ENCODE measurements at places on chromosomes 6 and 20.

DNA sequence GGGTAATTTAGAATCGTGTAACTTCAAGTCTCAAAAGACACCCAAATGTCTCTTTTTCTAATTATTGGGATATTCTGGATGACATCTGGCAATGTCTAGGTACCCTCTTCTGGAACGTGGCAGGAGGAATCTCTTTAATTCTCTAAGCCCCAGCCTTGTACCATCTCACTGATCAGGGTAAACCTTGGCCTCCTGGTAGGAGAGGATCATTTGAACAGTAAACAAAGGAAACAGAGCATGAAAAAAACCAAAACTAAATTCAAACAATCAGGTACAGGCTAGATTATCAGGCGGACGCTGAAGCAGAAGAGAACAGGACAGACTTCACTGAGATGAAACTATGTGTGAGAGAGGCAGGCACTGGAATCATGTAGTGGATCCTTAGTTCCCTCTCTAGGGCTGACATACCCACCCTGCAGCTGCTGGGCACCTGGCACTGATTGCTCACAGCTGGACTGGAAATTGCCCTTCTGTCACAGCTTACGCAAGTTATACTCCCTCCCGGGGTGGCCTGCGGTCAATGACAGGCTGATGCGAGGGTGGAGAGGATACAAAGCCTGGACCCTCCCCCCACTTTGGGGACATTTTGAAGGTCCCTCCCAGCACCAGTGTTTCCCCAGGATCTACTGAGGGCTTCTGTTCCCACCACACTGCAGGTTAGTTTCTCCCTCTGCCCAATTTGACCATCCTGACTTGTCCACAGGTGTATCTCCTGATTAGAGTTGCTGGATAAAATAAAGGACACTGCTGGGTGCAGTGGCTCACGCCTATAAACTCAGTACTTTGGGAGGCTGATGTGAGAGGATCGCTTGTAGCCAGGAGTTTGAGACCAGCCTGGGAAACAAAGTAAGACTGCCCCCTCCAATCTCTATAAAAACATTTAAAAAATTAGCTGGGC is 20.6 kb upstream of the ZBTB24 start:
- no peak for DNase-seq

- no peak for DNase-seq
Measured at GRCh38 chr6:137729866-137730629, 137.0 kb upstream of the TNFAIP3 start.

DNA sequence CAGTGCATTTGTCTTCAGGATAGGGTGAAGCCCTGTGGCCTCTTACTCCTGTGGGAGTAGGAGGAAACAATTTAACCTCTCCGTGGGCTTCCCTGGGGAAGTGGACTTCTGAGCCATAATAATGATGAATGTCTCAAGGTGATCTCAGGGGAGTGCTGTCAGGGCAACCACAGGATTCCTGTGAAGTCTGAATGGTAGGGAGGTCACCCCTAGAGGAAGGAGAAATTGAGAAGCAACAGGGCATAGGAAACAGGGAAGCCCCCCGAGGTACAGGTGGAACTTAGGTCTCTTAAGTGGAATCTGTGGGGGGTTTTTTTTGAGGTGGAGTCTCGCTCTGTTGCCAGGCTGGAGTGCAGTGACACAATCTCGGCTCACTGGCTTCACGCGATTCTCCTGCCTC is 26.9 kb downstream of the STK35 start:
- no peak for DNase-seq

DNA sequence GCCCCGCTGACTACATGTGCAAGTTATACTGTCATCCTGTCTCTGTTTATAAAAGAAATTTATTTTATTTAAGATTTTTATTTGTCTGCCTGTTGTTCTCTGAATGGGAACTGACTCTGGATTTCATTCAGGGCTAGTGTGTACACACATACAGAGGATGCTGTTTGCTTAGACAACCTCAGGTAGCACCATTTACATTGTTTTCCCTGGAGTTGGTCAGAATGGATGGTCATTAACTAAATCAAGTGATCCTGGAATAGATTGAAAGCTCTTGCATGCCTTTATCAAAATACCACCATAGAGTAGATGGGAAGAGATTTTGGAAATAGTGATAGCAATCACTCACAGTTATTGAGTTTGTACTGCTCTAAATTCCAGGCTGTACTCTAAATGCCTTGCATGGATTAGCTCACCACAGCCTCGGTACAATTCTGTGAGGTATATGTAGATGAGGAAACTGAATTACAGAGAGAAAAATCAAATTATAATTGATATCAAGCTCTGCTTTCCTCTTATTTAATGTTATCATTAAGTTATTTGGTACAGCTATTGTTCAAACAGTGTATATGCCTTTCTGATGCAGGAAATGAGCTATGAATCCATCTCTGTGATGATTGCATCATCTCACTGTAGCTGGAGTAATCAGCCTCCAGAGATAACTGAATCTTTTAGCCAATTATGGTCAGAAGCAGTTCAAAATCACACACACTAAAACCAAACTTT is 51.9 kb downstream of the RNF217 start:
- no peak for DNase-seq

DNA sequence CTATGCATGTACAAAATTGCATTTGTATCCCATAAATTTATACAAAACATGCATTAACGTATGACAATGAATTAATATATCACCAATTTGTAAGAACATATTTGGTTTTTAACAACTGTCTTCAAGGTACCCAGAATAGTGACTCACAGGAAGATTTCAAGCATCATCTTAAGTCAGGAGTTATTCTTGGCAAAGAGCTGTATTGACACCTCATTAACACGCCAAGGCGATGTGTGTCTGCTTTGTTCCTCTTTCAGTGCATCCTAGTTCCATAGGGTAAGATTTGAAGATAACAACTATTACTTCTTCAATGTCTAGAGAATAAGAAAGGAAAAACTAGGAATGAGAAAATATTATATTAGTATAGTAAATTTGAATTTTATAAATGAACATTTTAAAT is 35.8 kb upstream of the TPD52L1 start:
- DNase-seq = no peak

Data from activated CD4-positive, CD25-positive, alpha-beta regulatory T cell treated with anti-CD3 and anti-CD28 coated beads, Interleukin-2, amount 50 U/mL, for 16 hours (primary cell).